Activated T-cell treated with anti-CD3 and anti-CD28 coated beads, Interleukin-2, amount 50 U/mL, for 72 hours (primary cell): ENCODE measurements at places on chromosomes 4 and X. TPM values are rescaled to one million over a fixed set of nuclear protein-coding genes. Genes with fewer than 3 reads are reported as not detected.

DNA sequence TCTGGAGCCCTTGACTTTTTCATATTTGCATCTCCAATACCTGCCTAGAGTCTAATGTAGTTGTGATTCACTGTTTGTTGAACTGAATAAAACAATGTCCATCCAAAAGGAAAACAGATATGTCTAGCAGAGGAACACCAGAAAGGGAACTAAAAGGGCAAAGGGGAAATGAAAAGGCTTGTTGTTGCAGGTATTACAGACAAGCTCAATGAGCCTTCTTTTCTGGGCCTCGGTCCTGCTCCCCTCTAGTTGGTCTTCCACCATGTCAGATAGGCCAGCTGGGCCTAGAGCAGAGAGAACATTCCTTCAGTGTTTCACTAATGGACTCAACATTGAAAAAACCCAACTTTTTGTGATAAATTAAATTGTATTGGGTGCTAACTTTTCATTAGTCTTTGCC lies 55.4 kb downstream of the ZFX start:
- peak overlapping the region; percentile 50 for H3K27ac ChIP-seq
- no peaks in the 10 kb centered on the region for H3K27me3 ChIP-seq
- H3K4me1 ChIP-seq, result peaks cover 46% of the 10 kb centered on the region
- no peak for DNase-seq
- no peak overlapping the region for H3K4me3 ChIP-seq

DNA sequence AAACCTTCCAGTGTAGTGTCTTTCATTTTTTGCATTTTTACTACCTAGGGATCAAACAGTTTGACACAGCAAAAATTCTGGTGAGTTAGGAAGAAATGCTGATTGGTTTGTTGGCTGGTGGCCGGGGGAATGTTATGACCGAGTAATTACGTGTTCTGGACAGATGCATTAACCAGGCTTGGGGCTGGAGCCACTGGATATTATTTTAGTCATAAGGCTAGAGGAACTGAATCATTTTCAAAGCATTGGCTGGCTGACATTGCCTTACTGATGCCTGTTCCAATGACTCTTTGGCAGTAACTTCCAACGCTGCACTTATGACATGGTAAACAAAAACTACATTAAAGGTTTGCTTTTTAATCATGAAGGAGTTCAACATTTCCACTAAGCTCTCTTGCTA lies 84.6 kb downstream of the FBXO8 start:
- no peaks in the 10 kb centered on the region for H3K4me1 ChIP-seq
- no peak for DNase-seq
- no peak overlapping the region for H3K4me3 ChIP-seq
- H3K36me3 ChIP-seq, result no peaks in the 10 kb centered on the region

- DNase-seq, result no peak
- H3K27me3 ChIP-seq, result peaks cover 7% of the 10 kb centered on the region
- H3K36me3 ChIP-seq, result no peaks in the 10 kb centered on the region
- no peaks in the 10 kb centered on the region for H3K4me1 ChIP-seq
- H3K27ac ChIP-seq, result no peak overlapping the region
Measured at GRCh38 chr4:119785963-119786362, 157.4 kb upstream of the PDE5A start.

DNA sequence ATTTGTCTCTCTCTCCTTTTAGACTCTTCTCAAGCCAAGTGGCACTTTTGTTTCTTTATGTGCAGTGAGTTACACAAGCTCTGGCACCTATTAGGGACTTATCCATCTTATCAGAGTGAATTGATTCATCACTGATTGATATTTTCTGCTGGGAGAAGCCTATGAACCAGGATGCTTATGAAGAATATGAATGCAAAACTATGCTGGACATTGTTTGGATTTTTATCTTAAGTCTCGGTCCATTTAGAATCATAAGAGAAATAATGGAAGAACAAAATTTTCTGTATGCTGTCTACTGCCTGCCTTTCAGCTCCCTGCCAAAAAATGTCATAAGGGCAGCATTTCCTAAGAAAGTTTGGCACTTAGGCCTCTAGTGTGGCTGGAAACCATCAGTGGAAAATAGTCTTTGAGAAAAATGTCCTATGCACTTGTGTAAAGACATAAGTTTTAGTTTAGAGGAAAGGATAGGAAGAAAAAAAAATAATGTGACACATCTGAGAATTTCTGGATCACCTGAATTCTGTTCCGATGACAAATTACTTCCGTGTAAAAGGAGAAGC lies 365.7 kb upstream of the MAD2L1 start:
- H3K27ac ChIP-seq, result no peak overlapping the region
- no peaks in the 10 kb centered on the region for H3K36me3 ChIP-seq
- DNase-seq, result no peak
- H3K4me3 ChIP-seq, result no peak overlapping the region
- no peaks in the 10 kb centered on the region for H3K27me3 ChIP-seq

- no peaks in the 10 kb centered on the region for H3K36me3 ChIP-seq
- no peaks in the 10 kb centered on the region for H3K4me1 ChIP-seq
- DNase-seq, result no peak
- H3K27ac ChIP-seq, result no peak overlapping the region
- no peaks in the 10 kb centered on the region for H3K27me3 ChIP-seq
Measured at GRCh38 chr4:111798840-111799239, 346.4 kb upstream of the FAM241A start.

DNA sequence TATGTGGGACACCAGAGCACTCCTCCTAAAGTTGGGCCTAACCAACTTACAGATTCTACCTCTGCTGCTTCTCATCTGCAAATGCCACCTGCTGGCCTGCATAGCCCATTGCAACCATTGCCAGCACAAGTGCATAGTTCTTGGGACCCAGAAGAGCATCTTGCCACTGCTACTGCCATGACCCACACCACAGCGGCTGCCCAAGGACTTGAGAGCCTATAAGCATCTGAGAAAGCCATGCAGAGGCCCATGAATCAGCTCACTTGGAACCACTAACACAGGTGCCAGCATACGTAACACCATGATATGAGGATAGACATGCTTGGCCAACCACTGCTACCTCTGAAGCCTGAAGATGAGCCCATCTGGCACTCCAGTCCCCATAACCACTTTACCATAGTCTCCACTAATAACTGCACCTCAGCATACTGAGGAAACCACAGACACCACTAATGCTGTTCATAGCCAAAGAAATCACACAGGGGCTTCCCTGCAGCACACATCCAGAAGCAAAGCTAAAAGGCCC lies 258.1 kb upstream of the AGTR2 start:
- peaks cover 17% of the 10 kb centered on the region for H3K27me3 ChIP-seq
- H3K36me3 ChIP-seq, result no peaks in the 10 kb centered on the region
- H3K4me1 ChIP-seq, result no peaks in the 10 kb centered on the region
- H3K27ac ChIP-seq, result no peak overlapping the region
- no peak for DNase-seq

GRCh38 chrX:53356186-53356585 lies 66.3 kb downstream of the SMC1A start:
- peaks cover 20% of the 10 kb centered on the region for H3K27me3 ChIP-seq
- H3K36me3 ChIP-seq, result no peaks in the 10 kb centered on the region
- H3K4me3 ChIP-seq, result no peak overlapping the region
- H3K27ac ChIP-seq, result no peak overlapping the region
- H3K4me1 ChIP-seq, result no peaks in the 10 kb centered on the region

- no peaks in the 10 kb centered on the region for H3K36me3 ChIP-seq
- no peaks in the 10 kb centered on the region for H3K4me1 ChIP-seq
- H3K27ac ChIP-seq, result no peak overlapping the region
- no peak for DNase-seq
- H3K27me3 ChIP-seq, result peaks cover 26% of the 10 kb centered on the region
- no peak overlapping the region for H3K4me3 ChIP-seq
Measured at GRCh38 chrX:15404401-15405096, 20.3 kb upstream of the VEGFD start.

GRCh38 chr4:2427383-2428334 lies 8.9 kb downstream of the CFAP99 start:
- H3K27me3 ChIP-seq, result peaks cover 9% of the 10 kb centered on the region
- no peak overlapping the region for H3K27ac ChIP-seq
- no peaks in the 10 kb centered on the region for H3K4me1 ChIP-seq
- no peak for DNase-seq
- H3K36me3 ChIP-seq, result no peaks in the 10 kb centered on the region

The SH3BGRL gene
- total RNA-seq, result 54.4 TPM

The IL2 gene
- 24.8 TPM for total RNA-seq

The PASD1 gene
- not detected for total RNA-seq

The DGAT2L6 gene
- total RNA-seq, result not detected
